Caco-2 (cell line): ENCODE measurements at places on chromosomes 12 and 14. TPM values are rescaled to one million over a fixed set of nuclear protein-coding genes. Genes with fewer than 3 reads are reported as not detected.

The ABHD12B gene
- not detected in 2 replicates for total RNA-seq

The CLEC6A gene
- total RNA-seq: not detected in 2 replicates

The VSX2 gene
- total RNA-seq: not detected in 2 replicates

The C2CD5 gene
- 44.6 and 51.5 TPM in 2 replicates for total RNA-seq

The RIPK3 gene
- 1.5 TPM in 2 replicates for total RNA-seq

The METTL1 gene
- total RNA-seq: 34.1 and 37.8 TPM in 2 replicates

The TGFB3 gene
- total RNA-seq: 10.2 and 12.4 TPM in 2 replicates

The ACOT4 gene
- total RNA-seq: 2.7 and 3.2 TPM in 2 replicates

The RAB5B gene
- 98.4 and 107 TPM in 2 replicates for total RNA-seq

The RPL10L gene
- total RNA-seq: not detected in 2 replicates

The CLEC4C gene
- total RNA-seq: not detected in 2 replicates

The LRRC10 gene
- not detected in 2 replicates for total RNA-seq

The PEBP1 gene
- 134 and 136 TPM in 2 replicates for total RNA-seq

The PPP4R4 gene
- total RNA-seq: 0.20 and 0.21 TPM in 2 replicates

The CPSF6 gene
- total RNA-seq: 118 and 124 TPM in 2 replicates

The ACOT6 gene
- total RNA-seq: not detected in 2 replicates

The MAP3K9 gene
- total RNA-seq: 19.5 and 20.3 TPM in 2 replicates

The LRP6 gene
- 72.7 and 78.4 TPM in 2 replicates for total RNA-seq

The AMN gene
- total RNA-seq: 70.7 TPM in 2 replicates

The TAS2R13 gene
- 1.6 and 2.0 TPM in 2 replicates for total RNA-seq

The KRT82 gene
- total RNA-seq: not detected in 2 replicates

The KCNA5 gene
- not detected in 2 replicates for total RNA-seq

The YAF2 gene
- total RNA-seq: 29.2 and 33.2 TPM in 2 replicates

The SUPT16H gene
- 114 and 118 TPM in 2 replicates for total RNA-seq

The CARMIL3 gene
- total RNA-seq: 0.88 and 1.00 TPM in 2 replicates

The TMEM233 gene
- total RNA-seq: not detected in 2 replicates

The CCDC196 gene
- not detected in 2 replicates for total RNA-seq

The MMP19 gene
- total RNA-seq: 1.9 and 2.2 TPM in 2 replicates

The REM2 gene
- 0.41 and 0.44 TPM in 2 replicates for total RNA-seq

The KRT77 gene
- not detected in 2 replicates for total RNA-seq
